Activated CD8-positive, alpha-beta memory T cell treated with anti-CD3 and anti-CD28 coated beads for 4 hours (primary cell): ENCODE measurements at places on chromosomes 3 and 15.

GRCh38 chr3:65659396-65659795 is 379.3 kb downstream of the MAGI1 start:
- DNase-seq, result no peak

DNA sequence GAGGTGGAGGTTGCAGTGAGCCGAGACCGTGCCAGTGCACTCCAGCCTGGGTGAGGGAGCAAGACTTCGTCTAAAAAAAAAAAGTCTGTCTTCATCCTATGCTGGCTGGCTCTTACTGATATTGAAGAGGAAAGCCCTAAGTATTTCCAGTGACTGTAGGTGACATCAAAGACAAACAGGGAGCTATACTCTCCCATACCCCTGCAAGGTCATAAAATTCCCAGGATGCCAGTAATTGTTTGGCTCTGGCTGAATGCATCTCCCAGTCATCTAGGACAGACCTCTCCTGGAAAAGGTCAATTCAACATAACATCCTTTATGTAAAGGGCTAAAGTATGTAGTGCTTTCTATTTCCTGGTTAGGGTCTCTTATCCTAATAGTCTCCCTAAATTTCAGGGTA is 8.0 kb downstream of the ZBBX start:
- DNase-seq, result no peak

DNA sequence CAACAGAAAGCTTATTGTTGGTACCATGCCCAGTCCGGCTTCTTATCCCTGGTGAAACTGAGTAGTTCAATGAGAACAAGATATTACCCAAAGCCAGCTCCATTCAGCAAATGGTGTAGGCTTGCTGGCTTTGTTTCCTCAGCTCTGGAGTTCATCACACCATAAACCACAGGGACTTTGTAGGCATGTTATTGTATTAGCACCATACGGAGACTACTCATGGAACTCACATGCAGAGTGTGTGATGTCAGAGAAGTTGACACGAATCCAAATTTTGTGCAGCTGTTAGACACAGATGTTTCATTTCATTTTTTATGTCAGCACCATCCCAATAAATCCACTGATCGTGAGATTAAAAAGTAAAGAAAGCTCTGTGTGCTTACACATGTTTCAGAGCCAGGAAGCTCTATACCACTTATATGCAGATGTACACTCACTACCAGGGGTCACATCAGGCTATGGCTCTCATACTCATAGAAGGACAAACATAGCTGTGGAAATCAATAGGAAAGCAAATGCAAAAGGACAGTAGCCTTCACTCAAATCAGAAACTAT is 63.4 kb upstream of the LEKR1 start:
- no peak for DNase-seq

GRCh38 chr3:43243590-43244587 is 42.5 kb upstream of the SNRK start:
- no peak for DNase-seq

- no peak for DNase-seq
These were observed 16.7 kb upstream of the EHD4 start for GRCh38 chr15:41988896-41989572.

GRCh38 chr15:36265422-36265821 is 314.0 kb upstream of the CDIN1 start:
- DNase-seq, result no peak

DNA sequence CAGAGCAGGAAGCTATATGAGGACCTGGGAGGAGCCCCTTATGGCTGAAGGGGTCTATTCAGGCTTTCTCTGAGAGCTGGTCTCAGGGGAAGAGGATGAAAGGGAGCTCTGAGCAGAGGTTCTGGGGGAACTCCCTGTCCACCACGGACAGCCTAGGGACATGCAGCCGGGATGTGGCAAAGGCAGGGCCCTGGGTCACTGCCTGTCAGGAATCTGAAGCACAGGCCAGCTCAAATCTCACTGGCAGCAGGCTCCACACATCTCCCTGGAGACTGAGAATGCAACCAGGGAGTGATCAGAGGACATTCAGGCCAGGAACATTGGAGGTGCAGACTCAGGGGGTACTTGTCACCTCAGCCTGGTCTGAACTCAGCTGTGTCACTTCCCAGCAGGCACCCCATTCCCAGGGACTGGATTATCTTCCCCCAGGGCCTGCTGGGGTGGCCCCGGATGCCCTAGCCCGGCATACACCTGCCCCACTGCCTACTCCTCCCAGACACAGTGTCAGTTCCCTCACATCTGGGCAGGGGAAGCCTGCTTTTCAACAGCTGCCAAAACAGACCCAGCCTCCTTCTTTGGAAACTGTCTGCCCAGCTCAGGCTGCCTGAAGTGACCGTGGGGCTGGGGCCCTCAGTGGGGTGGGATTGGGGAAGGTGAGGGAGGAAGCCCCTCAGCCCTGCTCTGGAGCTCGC is 18.3 kb upstream of the SEMA3F start:
- no peak for DNase-seq

- DNase-seq, result no peak
These were observed 35.6 kb upstream of the PRR23E start for GRCh38 chr3:127157171-127157828.

DNA sequence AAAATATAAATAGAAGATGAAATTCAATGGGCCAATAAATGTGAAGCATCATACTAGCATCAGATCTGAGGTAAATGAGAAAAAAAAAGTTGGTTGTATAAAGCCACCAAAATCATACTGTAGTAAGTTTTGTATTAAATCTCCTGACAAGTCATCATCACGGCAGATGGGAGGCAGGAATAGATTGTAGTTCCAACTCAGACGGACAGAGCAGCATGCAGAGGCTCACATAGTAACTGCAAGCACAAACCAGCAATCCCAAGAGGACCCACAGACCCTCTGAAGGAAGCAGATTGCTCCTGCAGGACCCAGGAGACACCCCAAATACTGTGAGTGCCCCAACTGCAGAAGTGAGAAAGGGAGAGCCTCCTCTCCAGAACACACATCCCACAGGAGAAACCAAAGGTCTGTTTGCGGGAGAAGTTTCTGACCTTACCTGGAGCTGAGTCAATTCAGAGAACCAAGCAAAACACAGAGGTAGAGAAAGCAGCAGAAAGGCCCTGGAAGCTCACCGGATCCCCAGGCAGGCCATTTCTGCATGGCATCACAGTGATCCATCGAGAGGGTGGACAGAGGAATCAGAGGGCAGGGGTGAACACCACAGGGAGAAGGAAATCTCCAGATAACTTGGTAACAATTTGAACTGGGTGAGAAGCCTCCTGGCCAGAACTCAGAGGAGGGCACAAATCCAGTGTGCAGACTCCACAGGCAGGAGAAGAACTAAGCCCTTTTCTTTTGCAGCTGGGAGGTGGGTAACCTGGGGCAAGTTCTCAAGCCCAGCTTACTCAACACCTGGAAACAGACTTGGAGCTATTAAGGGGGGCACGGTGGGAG is 141.6 kb upstream of the ARHGEF26 start:
- no peak for DNase-seq

DNA sequence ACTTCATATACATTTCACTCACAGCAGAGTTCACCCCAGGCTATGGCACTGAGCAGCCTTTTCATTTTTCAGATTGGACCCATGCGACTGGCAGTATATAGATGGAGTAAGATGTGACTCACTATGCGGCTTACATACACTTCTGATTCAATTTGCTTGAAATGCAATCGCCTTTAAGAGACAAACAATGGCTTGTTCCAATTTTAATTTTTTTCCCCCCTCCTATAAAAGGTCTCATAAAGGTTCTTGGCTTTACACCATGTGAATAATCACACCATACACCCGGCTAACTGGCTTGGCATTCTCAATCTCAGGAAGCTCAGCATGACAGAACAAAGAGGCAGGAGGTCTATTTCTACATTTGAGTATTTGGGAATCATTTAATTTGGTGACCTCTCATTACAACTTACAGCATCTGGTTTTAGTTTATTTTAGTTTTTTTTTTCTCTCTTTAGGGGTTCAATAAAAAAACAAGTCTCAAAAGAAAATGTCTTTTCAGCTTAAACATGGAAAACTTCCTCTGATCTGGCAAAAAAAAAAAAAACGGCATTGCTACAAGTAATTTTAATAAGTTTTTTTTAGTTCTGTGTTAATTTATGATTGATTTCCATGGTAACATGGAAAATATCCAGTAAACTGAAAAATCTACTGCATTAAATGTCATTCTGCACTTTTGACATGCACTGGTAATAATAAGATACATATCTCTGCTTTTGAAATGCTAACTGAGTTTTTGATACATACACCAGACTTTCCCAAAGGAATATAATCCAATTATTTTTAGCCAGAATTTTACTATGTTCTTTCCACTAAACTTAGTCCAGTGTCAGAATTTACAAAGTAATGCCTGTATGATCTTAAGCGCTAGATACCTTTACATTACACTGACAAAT is 38.8 kb downstream of the GADL1 start:
- DNase-seq, result no peak

DNA sequence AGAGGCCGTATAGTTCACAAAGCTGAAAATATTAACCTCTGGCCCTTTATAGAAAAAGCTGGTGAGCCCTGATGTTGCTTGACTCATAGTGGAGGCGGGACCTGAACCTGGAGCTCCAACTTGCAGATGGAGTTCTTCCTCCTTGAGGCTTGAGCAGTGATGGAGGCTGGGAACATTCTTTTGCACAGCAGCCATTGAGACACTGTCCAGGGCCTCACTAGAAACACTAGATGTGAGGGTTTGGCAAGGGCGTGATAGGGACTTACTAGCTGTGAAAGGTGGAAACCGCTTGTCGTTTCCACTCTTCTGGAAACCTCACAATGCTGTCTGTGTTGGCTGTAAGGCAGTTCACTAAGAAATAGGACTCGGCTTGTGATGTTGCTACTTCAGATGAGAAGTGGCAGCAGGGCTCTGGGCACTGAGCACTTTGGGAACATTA is 12.5 kb downstream of the SMAD6 start:
- DNase-seq, result no peak

- no peak for DNase-seq
These were observed 13.1 kb upstream of the LRTM1 start for GRCh38 chr3:54940971-54941370.

DNA sequence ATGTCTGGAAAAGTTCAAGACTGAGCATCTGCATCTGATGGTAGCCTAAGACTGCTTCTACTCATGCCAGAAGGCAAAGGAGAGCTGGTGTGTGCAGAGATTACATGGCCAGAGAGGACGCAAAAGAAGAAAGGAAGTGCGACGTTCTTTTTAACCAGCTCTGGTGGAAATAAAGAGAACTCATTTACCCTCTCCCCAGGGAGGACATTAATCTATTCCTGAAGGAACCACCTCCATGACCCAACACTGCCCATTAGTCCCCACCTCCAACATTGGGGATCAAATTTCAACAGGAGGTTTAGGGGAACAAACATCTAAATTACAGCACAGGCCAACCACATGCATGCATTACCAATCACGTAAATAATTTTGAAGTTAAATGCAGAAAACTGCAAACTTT is 1.5 kb upstream of the NCK1 start:
- no peak for DNase-seq

DNA sequence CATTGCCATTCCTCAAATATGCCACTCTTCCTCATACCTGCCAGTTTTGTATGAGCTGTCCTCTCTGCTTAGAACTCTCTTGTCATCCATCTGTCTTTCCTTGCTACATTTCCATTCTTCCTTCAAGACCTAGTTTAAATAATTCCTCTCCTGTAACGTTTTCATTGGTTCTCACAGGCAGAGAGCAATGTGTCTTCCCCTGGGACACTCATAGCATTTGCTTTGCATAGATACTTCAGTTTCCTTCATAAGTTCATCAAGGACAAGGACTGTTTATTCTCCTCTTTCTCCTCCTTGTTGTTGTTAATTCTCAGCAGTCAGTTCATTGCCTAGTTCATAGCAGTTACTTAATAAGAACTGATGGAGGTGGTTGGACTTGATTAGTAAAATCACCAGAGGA is 10.5 kb downstream of the NR2C2 start:
- DNase-seq, result no peak

DNA sequence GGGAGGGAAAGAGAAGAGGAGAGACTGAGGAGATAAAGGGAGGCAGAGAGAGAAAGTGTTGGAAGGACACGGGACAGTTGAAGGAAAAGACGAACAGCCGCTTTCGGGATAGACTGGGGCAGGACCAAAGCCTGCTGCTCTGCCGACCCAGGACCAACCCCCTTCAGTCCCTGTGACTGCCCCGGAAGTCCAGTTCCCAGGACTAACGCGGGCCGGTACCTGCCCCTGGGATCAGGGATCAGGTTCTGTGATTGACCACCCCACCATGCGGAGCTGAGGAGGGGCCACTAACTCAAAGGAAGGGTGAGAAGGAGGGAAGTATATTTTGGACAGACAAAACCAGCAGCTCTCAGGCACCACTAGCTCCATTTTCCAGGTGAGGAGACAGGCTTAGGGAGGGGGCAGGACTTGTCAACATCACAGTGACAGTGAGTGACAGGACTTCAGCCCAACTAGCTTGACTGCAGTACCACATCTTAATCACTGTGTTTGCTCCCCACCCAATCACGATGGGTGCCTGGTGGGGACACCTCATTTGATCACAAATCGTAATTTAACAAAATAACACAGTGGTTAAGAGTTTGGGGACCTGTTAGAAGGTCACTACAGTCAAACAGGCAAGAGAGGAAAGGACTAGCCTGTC is 9.8 kb upstream of the EPHB3 start:
- no peak for DNase-seq

GRCh38 chr3:71361334-71361890 is 222.1 kb downstream of the FOXP1 start:
- DNase-seq, result no peak

DNA sequence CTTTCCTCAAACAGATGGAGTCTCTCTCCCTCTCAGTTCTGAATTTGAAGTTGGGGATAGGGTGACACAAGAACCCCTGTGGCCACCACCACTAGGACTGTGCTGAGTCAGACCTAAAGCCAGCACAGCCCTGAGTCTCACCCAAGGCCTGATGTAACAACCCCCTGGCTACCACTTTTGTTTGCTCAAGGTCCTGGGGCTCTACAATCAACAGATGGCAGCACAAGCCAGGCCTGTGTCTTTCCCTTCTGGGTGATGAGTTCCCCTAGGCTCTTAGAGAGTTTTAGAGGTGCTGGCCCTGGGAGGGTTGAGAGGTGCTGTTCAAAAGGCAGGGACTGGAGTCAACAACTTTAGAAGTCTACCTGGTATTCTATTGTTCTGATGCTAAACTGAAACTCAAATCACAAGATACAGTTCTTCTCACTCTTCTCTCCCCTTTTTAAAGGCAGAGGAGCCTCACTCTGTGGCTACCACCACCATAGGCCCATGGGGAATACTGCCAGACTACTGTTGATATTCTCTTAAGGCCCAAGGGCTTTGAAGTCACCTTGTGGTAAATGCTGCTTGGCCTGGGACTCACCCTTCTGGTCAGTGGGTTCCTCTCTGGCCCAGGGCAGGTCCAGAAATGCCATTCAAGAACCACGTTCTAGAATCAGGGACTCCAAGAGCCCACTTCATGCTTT is 6.5 kb downstream of the OR5K4 start:
- DNase-seq, result no peak

- DNase-seq, result no peak
These were observed 78.5 kb upstream of the RBMS3 start for GRCh38 chr3:29202378-29202777.

DNA sequence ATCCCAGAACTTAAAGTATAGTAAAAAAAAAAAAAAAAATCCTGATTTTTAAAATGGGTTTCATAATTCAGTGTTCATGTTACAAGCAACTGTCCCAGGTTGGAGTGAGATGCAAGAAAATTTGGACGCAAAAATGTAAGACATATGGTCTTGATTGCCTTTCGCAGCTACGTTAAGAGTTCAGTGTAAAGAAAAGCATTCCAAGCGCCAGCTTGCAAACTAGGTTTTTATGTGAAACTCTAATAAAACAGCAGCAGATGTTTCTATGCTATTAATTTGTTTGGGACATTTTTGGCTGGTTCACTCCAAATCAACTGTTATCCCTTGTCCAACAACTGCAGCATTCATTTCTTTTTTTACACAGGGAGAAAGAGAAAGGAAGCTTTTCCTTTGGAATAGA is 957.8 kb downstream of the ROBO1 start:
- DNase-seq, result no peak

GRCh38 chr15:52417521-52417920 is 111.2 kb downstream of the MYO5A start:
- no peak for DNase-seq
